Dorsolateral prefrontal cortex (tissue), 122 donors: ENCODE measurements at places on chromosomes 1 and 21. TPM values are rescaled to one million over a fixed set of nuclear protein-coding genes. Genes with fewer than 3 reads are reported as not detected.

Gene CFH
- 8.0 TPM for total RNA-seq

Gene DISC1
- total RNA-seq, result 11.9 TPM

Gene ESPN
- total RNA-seq, result 0.91 TPM

Gene DIO1
- total RNA-seq, result not detected

Gene TMPRSS15
- total RNA-seq, result not detected

Gene B3GALT2
- total RNA-seq, result 41.0 TPM

Gene RHBG
- total RNA-seq, result not detected

Gene OTUD7B
- 71.2 TPM for total RNA-seq

Gene TBX15
- 0.32 TPM for total RNA-seq

Gene DNAJC6
- total RNA-seq, result 287 TPM

Gene FAM177B
- not detected for total RNA-seq

Gene CHIA
- not detected for total RNA-seq

Gene RNF186
- not detected for total RNA-seq

Gene TOMM20
- 208 TPM for total RNA-seq

Gene PROK1
- total RNA-seq, result not detected

Gene USH2A
- 0.42 TPM for total RNA-seq

Gene SAMSN1
- total RNA-seq, result 4.9 TPM

Gene MTARC1
- total RNA-seq, result 11.1 TPM

Gene F3
- 51.1 TPM for total RNA-seq

Gene KRTAP12-3
- total RNA-seq, result not detected

Gene KRTAP19-1
- total RNA-seq, result not detected

Gene NCAM2
- 151 TPM for total RNA-seq

Gene C1QC
- 70.1 TPM for total RNA-seq

Gene CTSS
- total RNA-seq, result 11.1 TPM

Gene PARS2
- 5.5 TPM for total RNA-seq

Gene MATN1
- total RNA-seq, result 0.30 TPM

Gene PPIAL4G
- total RNA-seq, result 0.63 TPM

Gene FCGR1A
- 17.0 TPM for total RNA-seq

Gene TMEM61
- total RNA-seq, result 0.60 TPM

Gene RGL1
- total RNA-seq, result 52.7 TPM

Gene MYOC
- not detected for total RNA-seq

Gene MRPL24
- total RNA-seq, result 49.4 TPM

Gene GRIK3
- 13.9 TPM for total RNA-seq

Gene GPR25
- total RNA-seq, result not detected

Gene APOBEC4
- total RNA-seq, result not detected

Gene PKN2
- 47.5 TPM for total RNA-seq

Gene SEC16B
- 29.4 TPM for total RNA-seq

Gene TPTE
- not detected for total RNA-seq

Gene LCE6A
- total RNA-seq, result not detected

Gene KRTAP20-1
- total RNA-seq, result not detected

Gene CLIC6
- total RNA-seq, result not detected

Gene PAFAH2
- 10.0 TPM for total RNA-seq
